ENCODE measurements at places on chromosomes 4 and X.

DNA sequence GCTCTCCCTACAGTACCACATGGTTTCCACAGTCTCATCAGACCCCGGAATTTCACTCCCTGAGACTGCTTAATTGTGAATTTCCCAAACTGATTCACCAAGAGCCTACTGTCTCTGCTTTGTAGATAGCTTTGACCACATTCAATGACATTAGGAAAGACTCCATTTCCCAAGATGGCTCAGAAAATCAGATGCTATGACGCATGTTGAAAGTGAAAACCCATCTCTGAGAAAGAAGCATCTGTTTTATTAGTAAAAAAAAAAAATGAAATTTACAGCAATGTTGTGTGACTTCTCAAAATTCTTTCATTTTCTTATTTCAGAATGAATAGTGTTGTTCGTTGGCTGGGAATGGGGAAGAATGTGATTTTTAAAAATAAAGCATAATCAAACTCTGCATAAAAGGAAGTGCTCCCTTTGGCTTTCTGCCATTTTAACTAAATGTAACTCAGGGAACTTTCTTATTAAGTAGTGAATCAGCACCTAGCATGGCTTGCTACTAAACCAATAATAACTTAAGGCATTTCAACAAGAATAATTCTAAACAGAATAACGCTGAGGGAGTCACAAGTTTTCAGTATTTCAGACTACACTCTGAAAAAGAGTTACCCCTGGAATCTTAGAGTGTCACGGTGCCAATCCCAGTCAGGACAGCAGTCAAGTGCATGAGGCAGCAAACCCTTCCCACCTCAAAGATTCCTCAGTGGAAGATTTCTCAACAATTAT, 97.4 kb upstream of the MYOZ2 start:
- DNase-seq = no peak

GRCh38 chr4:139386421-139386820, 67.5 kb upstream of the RAB33B start:
- DNase-seq = no peak

- DNase-seq = no peak
Observed at GRCh38 chrX:43663173-43663572, 7.1 kb downstream of the MAOA start.

DNA sequence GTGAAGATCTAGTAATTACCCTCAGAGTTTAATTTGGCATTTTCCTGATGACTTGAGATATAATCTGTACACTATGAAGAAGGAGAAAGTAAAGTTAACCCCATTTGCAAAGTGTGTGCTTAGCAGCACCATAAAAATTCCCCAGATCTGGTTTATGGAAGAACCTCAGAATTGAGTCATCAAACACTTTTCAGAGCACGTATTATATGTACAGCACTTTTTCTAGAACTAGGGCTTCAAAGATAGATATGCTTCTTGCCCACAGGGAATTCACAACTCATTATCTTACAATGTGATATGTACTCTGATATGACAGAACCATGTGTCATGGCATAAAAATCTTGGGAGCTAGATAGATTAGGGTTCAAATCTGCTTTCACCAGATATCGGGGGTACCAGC, 150.9 kb downstream of the SLC10A7 start:
- no peak for DNase-seq

- DNase-seq = no peak
Observed at GRCh38 chr4:128686032-128686465, 123.5 kb upstream of the JADE1 start.

DNA sequence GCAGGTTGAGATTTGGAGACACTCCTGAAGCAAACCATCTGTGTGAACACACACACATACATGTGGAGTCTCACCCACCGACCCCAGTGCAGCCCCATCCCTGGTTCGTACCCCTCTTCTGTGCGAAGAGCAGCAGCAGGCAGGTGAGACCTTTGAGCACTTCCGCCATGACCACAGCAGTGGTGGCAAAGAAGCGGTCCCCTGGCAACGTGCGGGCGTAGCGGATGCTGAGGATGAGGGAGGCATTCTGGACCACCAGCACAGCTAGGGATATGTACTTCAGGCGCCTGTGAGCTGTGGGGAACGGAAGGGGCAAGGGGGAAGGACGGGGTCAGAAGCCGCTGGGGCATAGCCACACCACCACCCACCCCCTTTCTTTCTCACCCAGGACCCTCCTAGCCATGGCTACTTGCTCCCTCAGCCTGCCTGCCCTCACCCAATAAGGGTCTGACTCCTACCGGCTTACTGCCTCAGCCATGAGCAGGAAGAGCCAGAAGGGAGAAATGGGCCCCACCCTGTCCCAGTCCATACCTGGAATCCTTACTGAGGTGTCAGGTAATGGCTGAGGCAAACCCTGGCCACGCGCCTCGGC, 1.6 kb downstream of the SLC35A2 start:
- no peak for DNase-seq

DNA sequence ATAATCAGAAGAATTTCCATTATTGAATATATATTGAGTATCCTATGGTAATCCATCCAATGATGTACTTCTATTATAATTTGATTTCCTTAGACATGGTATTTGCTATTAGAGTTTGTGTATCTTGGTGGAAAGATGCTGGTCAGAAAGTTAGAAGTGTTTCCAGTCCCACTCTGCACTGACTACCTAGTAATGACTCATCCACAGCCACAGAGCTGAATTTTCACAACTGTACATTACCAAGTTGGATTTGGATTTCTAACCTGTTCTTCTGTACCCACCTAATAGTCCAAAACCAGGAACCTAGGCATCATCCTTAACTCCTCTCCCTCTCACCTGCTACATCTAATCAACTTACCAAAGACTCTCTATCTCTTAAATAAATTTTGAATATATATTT, 145.4 kb downstream of the REELD1 start:
- no peak for DNase-seq

DNA sequence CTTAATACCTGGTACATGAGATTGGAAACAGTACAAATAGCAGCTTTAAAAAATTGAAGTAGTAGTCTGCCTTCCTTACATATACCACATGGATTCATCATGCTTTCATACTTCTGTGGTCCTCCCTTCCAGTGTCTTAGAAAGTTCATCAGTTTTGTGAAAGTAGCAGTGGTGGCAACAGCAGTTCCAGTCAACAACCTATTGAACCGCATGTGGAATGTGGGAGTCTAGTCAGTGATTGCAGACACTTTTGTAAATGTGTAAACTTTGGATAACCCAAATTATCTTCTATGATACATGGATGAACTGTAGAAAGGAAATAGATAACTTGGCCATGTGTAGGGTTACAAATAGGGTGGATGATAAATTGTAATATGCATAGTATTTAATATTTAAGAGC, 34.1 kb downstream of the FNIP2 start:
- no peak for DNase-seq

DNA sequence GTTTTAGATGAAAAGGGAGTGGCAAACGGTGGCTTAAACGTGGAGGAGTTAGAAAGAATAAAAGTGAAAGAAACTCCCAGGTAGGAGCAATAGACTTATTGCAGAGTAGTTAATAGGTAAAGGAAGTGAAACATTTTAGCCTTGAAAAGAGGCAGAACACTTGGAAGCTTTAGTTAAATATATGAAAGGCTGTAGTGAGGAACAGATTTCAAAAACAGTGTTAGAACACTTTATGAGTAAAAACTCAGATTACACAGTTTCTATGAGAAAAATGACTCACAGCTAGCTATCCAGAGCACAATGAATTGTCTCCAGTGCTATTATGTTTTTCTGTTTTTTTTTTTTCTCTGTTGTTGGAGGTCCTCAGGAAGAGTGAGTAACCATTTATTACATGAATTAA, 45.8 kb downstream of the TACR3 start:
- no peak for DNase-seq

DNA sequence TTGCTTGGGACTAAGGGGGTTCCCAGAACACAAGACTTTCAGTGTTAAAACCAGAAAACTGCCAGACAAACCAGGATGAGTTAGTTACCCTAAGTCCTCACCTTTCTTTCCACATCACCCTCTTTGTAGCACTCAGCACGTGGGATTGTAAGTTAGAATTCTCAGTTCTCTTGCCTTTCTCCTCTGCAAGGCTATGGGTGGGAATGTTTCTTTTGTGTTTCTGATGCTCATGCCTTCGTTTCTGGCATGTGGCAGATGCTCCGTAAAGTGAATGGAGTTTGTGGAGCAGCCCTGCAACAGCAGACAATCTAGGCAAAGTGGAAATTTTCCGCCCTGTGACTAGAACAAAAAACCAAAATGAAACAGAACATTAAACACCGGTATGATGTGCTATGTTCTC, 64.7 kb upstream of the SPP1 start:
- DNase-seq = no peak

GRCh38 chr4:141724646-141725045, 88.3 kb downstream of the IL15 start:
- no peak for DNase-seq

- DNase-seq = peak; percentile 48
Observed at GRCh38 chr4:30744957-30745640, 24.9 kb downstream of the PCDH7 start.

GRCh38 chr4:118904418-118904817, 15.8 kb downstream of the SYNPO2 start:
- no peak for DNase-seq

DNA sequence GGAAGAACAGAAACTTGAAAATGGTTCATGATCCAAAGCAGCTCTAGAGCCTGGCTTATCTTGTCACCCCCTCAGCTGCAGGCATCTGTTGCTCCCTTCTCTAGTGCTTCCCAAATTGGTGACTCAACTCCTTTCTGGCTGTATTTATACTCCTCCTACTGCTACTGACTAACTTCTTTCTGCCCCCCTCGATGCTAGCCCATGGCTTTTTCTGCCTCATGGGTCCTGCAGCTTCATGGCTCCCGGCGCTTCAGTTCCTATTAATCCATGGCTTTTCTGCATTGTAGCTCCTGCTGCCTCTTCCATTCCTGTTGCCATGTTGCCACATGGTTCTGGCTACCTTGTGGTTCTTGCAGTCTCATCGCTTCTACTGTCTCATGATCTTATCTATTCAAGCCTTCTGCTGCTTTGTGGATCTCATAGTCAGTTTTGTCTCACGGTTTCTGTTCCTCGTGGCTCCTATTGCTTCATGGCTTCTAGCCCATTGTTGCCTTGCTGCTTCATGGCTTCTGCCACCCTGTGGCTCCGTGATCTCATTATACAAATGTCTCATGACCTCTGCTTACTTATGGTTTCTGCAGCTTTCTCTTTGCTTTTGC, 48.1 kb downstream of the SMC1A start:
- DNase-seq = no peak

DNA sequence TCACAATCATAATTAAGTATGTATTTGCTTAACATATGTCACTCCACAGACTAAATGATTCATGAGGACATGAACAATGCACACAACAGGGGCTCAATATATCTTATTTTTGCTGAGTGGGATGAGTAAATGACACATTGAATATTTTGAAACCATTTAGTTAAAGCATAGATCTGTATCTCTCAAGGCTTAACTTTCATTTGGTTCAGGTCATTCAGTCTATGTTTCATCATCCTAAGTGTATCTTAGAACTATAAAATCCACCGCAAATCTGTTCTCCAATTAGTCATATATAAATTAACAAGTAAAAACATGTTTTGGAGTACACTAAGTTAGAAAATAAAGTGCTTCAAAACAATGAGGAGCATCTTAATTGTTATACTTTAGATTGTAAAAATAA, 45.8 kb downstream of the AREG start:
- no peak for DNase-seq

GRCh38 chr4:125359960-125360634, 45.3 kb downstream of the FAT4 start:
- no peak for DNase-seq

- DNase-seq = no peak
Observed at GRCh38 chrX:9352694-9353411, 112.0 kb upstream of the TBL1X start.

DNA sequence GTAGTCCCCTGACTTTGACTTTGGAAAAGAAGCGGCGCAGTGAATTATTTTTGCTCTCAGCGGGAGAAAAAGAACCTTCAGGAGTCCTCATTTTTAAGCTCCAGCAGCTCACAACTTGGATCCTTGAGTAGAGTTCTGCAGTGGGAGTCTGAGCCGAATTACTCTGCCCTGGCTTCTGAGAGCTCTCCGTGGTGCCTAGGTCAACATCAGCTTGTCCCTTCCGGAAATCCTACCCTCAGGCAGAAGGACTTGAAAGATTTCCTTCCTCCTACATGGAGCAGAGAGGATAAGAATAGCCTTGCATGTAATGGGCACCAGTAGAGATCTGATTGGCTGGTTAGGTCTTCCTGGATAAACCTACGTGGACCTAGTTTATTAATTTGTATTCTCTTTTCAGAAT, 549.7 kb upstream of the TENM3 start:
- DNase-seq = no peak

DNA sequence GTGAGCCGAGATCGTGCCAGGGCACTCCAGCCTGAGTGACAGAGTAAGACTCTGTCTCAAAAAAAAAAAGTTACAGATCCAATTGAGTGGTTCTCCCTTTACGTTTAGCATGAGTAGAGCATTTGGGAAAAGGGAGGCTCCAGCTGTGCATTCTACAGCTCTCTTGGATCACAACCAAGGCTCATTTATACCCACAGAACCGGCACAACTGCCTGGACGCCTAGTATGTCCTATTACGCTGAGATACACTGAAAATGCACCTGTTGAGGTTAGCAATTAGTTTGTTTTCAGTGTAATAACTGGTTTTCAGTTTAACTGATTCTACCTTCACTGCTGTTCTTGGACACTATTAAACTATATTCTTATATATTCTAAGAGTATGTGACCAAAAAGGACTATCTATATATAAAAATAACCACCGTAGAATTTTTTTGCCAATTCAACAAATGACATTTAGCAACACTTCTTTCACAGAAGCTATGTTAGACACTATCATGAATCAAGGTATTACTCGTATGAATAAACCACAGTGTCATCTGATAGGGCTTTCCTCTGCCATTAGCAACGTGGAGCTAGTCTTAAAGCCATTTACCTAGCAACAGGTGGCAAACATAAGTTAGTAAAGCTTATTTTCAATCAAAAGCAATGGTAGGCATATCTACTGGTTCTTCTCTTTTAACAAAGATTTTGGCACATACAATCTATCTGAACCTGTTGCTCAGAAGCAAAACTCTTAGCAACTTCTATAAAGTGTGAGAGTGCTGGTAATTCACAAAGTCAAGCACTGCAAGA, 3.6 kb downstream of the OTUD4 start:
- no peak for DNase-seq

- DNase-seq = no peak
Observed at GRCh38 chr4:40980318-40980883, 230.6 kb downstream of the NSUN7 start.

DNA sequence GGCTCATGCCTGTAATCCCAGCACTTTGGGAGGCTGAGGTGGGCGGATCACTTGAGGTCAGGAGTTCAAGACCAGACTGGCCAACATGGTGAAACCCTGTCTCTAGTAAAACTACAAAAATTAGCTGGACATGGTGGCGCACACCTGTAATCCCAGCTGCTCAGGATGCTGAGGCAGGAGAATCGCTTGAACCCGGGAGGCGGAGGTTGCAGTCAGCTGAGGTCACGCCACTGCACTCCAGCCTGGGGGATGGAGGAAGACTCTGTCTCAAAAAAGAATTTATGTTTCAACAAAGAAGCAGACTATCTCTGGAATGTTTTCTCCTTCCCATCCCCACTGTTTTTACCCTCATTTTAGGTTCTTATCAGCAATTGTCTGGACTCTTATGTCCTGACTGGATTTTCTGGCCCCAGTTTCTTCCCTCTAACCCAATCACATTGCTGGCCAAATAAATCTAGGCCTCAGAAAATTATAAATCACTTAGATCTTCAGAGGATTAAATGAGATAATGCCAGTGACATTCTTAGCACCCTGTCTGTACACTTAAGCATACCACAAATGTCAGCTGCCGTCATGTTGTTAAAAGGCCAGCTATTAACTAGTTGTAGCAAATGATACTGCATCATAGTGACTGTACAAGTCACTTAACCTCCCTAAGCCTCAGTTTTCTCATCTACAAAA, 44.9 kb upstream of the PRSS48 start:
- DNase-seq = no peak
